Kidney (tissue), 22 donors: ENCODE measurements at places on chromosomes 5 and 9. TPM values are rescaled to one million over a fixed set of nuclear protein-coding genes. Genes with fewer than 3 reads are reported as not detected.

- H3K36me3 ChIP-seq: peaks cover 26% of the 10 kb centered on the region
- H3K4me1 ChIP-seq: peaks cover 3% of the 10 kb centered on the region
- no peaks in the 10 kb centered on the region for H3K27me3 ChIP-seq
- peak overlapping the region; percentile 30 for H3K27ac ChIP-seq
Observed at GRCh38 chr9:92247296-92247695, 46.2 kb downstream of the IARS1 start.

DNA sequence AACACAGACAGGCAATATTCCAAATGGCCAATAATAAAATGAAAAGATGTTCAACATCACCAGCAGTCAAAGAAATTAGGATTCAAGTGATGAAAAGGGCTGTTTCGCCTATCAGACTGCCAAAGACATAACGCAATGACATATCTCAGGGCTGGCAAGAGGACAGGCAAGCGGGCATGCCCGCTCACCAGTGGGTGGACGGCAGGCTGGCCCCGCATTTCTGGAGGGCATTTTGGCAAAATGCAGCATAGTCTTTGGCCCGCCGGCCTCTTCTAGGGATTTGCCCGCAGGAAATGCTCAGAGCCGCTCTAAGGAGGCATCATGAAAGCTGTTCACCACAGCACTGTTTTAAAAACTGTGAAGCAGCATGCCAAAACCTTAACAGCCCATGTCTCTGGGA, 1.4 kb upstream of the PPP1R26 start:
- DNase-seq: no peak
- H3K36me3 ChIP-seq: no peaks in the 10 kb centered on the region
- H3K4me3 ChIP-seq: no peak overlapping the region
- peaks cover 8% of the 10 kb centered on the region for H3K4me1 ChIP-seq
- no peak overlapping the region for H3K27ac ChIP-seq

GRCh38 chr5:123997462-123998215, 485.7 kb downstream of the CSNK1G3 start:
- no peak overlapping the region for H3K27ac ChIP-seq
- H3K4me1 ChIP-seq: no peaks in the 10 kb centered on the region
- no peak overlapping the region for H3K4me3 ChIP-seq
- no peaks in the 10 kb centered on the region for H3K36me3 ChIP-seq
- no peaks in the 10 kb centered on the region for H3K27me3 ChIP-seq

DNA sequence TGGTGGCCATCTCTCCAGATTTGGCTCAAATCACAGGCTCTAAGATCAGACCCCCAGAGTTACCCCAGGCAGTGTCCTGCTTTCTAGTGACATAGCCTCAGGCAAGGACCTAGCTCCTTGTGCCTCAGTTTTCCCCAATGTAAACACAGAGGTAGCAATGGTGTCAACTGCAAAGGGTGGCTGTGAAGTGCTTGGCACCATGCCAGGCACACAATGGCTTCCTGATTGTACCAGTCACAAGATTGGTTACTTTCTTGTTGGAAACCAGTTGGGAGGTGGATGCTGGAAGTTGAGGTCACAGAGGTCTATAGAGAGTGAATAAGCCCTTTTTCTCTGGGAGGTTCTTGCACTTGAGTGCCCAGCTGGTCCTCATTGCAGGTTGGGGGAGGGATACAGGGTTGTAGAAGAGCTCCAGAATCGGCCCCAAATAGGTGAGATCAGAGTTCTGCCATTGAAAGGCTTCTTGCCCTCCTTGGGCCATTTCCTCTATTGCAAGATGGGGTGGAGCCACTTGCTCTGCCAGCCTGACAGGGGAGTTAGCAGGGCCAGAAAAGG, 2.3 kb downstream of the STKLD1 start:
- H3K4me1 ChIP-seq: no peaks in the 10 kb centered on the region
- DNase-seq: no peak
- H3K27ac ChIP-seq: no peak overlapping the region
- no peaks in the 10 kb centered on the region for H3K27me3 ChIP-seq
- H3K36me3 ChIP-seq: no peaks in the 10 kb centered on the region

DNA sequence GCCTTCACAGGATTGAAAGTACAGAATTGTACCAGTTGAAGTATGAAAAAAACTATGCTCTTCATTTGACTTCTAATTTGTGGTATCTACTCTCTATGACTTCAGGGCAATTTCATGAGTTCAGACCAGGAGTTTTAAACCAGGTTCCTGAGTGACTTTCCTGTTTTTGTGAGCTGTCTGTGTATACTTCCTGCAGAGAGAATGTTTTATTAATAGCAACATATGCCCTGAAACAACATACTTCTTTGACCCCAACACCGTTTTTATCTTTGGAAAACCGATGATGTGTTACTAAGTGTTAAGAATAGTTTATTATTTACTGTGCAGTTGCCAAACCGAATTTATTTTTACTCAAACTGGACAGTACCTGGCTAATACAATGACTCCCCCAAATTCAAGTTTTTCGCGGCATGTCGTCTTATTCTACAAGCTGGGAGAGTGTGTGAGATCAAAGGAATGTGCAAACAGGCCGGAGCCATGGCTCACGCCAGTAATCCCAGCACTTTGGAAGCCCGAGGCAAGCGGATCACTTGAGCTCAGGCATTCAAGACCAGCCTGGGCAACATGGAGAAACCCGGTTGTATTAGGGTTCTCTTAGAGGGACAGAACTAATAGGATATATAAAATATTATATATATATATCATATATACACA, 58.7 kb upstream of the ERBIN start:
- no peak overlapping the region for H3K4me3 ChIP-seq
- no peaks in the 10 kb centered on the region for H3K4me1 ChIP-seq
- peak; percentile 23 for DNase-seq
- H3K27me3 ChIP-seq: no peaks in the 10 kb centered on the region
- H3K36me3 ChIP-seq: no peaks in the 10 kb centered on the region

GRCh38 chr9:7802666-7803065, 3.1 kb upstream of the DMAC1 start:
- DNase-seq: no peak
- no peaks in the 10 kb centered on the region for H3K27me3 ChIP-seq
- no peak overlapping the region for H3K27ac ChIP-seq
- no peak overlapping the region for H3K4me3 ChIP-seq
- no peaks in the 10 kb centered on the region for H3K36me3 ChIP-seq

GRCh38 chr9:95429096-95429495, 87.7 kb downstream of the PTCH1 start:
- H3K27ac ChIP-seq: no peak overlapping the region
- H3K4me3 ChIP-seq: no peak overlapping the region
- H3K27me3 ChIP-seq: no peaks in the 10 kb centered on the region
- no peak for DNase-seq

DNA sequence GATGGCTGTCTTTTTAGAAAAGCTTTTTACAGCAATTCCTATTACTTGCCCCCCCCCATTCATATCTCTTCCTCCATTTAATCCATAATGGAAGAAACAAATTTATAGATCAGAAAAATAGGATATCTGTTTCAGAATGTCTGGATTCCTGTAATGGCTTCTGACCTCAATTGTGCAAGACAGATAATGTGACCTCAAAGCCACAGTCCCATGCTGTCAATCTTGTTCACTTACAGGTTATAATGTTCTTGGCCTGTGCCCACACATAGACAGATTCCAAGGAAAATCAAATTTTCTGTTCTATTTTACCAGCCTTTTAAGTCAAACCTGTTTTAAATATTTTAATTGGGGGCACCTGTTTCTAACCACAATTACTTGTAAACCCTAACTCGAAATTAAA, 143.4 kb downstream of the ENTREP1 start:
- no peaks in the 10 kb centered on the region for H3K36me3 ChIP-seq
- H3K4me3 ChIP-seq: no peak overlapping the region
- no peak overlapping the region for H3K27ac ChIP-seq
- no peaks in the 10 kb centered on the region for H3K27me3 ChIP-seq
- no peak for DNase-seq
- peaks cover 13% of the 10 kb centered on the region for H3K4me1 ChIP-seq

GRCh38 chr9:21465859-21466518, 16.1 kb downstream of the IFNE start:
- H3K4me3 ChIP-seq: no peak overlapping the region
- no peaks in the 10 kb centered on the region for H3K36me3 ChIP-seq
- peak; percentile 64 for DNase-seq
- no peaks in the 10 kb centered on the region for H3K4me1 ChIP-seq
- H3K27me3 ChIP-seq: no peaks in the 10 kb centered on the region

DNA sequence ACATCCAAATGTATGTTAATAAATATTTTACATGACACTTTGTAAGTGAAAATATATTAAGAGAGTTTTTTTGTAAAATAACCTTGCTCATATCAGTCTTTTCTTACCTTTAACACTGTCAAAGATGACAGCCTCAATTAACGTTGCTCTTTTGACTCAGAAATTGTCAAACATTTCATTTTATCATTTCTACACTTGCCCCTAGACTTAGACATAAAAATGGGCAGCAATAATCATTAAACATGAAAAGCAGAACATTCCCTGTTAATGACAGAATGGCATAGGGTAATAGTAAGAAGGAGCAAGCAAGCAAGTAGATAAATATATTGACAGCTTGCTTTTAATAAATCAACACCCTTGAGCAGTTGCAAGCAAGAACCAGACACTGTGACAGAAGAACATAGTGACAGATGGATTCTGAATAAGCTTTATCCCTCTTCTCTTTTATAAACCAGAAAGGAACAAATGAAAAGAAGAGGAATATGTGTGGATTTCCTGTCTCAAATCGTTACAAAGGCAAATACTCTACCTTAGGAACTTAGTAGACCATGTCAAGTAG, 796.0 kb upstream of the CHD1 start:
- no peaks in the 10 kb centered on the region for H3K27me3 ChIP-seq
- no peak for DNase-seq
- H3K27ac ChIP-seq: no peak overlapping the region
- no peaks in the 10 kb centered on the region for H3K4me1 ChIP-seq
- H3K36me3 ChIP-seq: no peaks in the 10 kb centered on the region
- H3K4me3 ChIP-seq: no peak overlapping the region

DNA sequence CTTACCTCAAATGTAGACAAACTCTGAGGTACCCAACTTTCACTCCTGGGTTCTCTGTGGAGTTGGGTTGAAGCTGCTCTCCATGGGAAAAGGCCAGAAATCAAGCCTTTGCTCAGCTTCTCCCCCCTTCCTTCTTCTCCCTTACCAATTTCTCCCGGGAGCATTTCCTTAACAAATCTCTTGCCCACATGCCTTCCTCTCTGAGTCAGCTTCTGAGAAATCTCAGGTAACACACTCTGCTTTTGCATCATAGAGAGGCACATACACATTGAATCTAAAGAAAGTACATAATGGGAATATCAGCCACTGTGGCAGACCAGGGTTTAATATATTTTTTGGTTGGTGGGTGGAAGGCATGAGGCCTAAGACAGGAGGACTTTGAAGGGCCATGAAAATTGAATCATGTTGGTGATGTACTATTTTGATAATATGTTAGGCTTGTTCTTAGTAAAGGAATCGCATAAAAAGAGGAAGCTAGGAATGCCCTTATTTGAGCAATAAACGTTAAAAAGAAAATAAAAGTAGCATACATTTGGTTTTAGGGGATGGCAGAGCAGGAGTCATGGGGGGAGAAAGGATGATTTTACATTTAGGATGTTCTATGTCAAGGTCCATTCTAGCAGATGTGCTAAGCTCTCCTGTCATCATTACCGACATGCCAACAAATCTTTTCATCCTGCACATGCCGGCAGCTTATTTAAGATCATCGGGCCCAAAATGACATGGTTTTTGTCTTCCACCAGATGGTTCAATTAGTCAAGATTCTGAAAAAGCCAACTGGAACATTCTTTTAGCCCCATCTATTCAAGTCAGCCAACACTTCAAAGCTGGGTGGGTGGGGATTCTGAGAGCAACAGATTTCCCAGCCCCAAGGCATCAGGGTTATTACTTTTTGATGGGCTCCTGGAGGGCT, 199.5 kb upstream of the CLINT1 start:
- no peaks in the 10 kb centered on the region for H3K27me3 ChIP-seq
- no peak for DNase-seq

GRCh38 chr9:86944796-86945727, 2.2 kb downstream of the GAS1 start:
- peak overlapping the region; percentile 96 for H3K27ac ChIP-seq
- no peaks in the 10 kb centered on the region for H3K27me3 ChIP-seq
- H3K36me3 ChIP-seq: no peaks in the 10 kb centered on the region
- H3K4me3 ChIP-seq: peak overlapping the region; percentile 75
- peak; percentile 75 for DNase-seq
- peaks cover 13% of the 10 kb centered on the region for H3K4me1 ChIP-seq

DNA sequence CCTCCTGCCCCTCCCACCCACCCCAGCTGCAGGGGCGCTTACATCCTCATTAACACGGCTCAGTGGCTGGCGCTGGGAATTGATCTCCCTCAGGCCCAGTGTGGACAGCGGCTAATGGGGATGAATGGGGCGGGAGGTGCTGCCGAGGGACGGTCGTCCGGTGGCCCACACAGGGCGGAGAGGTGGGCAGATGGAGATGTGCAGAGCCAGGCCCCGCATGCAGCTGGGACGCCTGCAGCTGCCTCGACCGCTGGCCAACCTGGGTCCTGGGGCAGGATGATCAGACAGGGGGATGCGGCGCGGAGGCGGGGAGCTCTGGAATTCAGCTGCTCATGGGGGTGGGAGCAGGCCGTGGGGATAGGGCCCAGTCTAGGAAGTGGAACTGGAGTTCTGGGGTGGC, 17.6 kb downstream of the TSPAN17 start:
- H3K4me1 ChIP-seq: no peaks in the 10 kb centered on the region
- no peaks in the 10 kb centered on the region for H3K36me3 ChIP-seq
- H3K27me3 ChIP-seq: no peaks in the 10 kb centered on the region
- no peak overlapping the region for H3K27ac ChIP-seq

DNA sequence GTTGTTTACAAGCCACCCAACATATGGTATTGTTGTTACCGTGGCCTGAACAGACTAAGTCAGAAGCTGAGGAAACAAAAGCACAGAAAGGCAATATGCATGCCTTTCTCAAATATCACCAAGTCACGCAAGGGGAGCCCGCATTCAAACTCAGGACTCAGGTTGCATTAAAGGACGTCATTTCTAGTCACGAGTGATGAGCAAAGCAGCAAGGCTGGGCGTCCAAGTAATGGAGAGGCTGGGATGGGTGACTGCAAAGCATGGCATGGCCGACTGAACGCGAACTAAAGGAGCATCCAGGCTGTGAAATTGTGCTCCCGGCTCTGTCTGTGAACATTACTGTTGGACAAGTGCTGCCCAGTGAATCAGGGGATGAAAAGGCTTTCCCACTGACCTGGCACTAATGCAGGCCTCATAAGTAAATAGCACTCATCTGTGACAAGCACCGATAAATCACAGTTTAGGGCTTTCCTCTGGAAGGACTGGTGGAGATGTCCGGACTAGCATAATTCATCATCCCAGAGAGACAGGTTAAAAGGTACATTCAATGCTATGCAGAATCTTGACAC, 202.8 kb downstream of the SPOCK1 start:
- no peak overlapping the region for H3K27ac ChIP-seq
- no peaks in the 10 kb centered on the region for H3K27me3 ChIP-seq
- DNase-seq: peak; percentile 94
- no peaks in the 10 kb centered on the region for H3K4me1 ChIP-seq

- no peak for DNase-seq
- H3K4me3 ChIP-seq: no peak overlapping the region
- no peaks in the 10 kb centered on the region for H3K4me1 ChIP-seq
- H3K27ac ChIP-seq: no peak overlapping the region
- H3K27me3 ChIP-seq: no peaks in the 10 kb centered on the region
Observed at GRCh38 chr9:37514999-37515398, 29.3 kb downstream of the POLR1E start.

TRPM3 gene
- 11.4 TPM for total RNA-seq

INSL4 gene
- not detected for total RNA-seq
